ENCODE measurements at places on chromosomes 3 and 15.

- DNase-seq, result no peak
Observed at GRCh38 chr3:187694801-187695200, 7.6 kb downstream of the RTP2 start.

DNA sequence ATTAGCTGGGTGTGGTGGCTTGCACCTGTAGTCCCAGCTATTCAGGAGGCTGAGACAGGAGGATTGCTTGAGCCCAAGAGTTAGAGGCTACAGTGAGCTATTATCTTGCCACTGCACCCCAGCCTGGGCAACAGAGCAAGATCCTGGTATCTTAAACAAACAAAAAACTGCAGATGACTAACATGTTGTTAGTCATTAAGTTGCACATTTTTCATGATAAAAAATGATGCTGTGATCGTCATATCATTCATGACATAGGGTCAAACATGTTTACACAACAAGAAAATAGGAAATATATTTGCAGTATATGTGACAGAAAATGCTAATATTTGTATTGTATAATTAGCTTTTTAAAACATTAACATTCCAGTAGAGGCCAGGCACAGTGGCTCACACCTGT is 20.2 kb upstream of the DAPK2 start:
- DNase-seq, result no peak

DNA sequence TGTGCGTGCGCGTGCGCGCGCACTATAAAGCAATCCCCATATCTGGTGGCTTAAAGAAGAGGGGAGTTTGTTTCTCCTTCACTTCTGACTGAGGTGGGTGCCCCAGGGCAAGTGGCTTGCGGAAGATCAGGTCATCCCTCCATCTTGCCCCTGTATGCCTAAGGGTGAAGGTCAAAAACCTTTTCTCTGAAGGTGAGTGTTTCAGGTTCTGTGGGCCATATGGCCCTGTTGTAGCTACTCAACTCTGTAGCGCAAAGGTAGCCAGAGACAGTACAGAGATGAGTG is 5.5 kb downstream of the ABTB1 start:
- no peak for DNase-seq

GRCh38 chr15:38631119-38632075 is 66.8 kb upstream of the RASGRP1 start:
- DNase-seq, result no peak

DNA sequence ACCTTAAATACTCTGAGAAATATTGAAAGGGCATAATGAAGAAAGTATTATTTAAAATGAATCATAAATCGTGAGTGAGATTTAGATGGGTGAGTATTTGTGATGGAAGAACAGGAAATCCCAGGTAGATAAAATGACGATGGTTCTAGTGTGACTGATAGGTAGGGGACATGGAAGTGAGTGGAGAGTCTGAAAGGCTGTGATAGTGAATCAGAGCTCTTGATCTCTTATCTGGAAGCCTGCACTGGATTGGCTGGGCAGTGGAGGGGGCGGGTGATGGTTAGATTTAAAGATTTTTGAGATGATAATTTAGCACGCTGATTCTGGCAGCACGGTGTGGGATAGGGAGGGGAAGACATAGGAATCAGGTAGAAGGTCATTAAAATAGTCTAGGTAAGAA is 20.1 kb downstream of the HGD start:
- no peak for DNase-seq

DNA sequence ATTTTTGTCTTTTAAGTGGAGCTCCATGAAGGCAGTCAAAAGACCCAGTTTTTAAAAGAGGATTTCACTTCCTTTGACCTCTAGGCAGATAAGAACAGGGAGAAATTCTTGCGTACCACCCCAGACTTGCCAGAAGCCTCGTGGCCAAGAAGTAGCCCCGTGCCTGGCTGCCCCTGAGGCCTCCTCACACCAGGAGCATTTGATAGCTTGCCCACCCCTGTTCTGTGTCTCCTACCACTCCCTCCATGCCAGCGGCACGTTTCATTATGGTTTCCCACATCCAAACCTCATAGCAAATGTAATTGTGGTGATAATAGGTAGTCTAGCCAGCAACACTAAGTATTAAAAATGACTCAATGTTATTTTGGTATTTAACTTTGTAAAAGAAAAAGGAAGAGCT is 107.7 kb downstream of the GHSR start:
- DNase-seq, result no peak

DNA sequence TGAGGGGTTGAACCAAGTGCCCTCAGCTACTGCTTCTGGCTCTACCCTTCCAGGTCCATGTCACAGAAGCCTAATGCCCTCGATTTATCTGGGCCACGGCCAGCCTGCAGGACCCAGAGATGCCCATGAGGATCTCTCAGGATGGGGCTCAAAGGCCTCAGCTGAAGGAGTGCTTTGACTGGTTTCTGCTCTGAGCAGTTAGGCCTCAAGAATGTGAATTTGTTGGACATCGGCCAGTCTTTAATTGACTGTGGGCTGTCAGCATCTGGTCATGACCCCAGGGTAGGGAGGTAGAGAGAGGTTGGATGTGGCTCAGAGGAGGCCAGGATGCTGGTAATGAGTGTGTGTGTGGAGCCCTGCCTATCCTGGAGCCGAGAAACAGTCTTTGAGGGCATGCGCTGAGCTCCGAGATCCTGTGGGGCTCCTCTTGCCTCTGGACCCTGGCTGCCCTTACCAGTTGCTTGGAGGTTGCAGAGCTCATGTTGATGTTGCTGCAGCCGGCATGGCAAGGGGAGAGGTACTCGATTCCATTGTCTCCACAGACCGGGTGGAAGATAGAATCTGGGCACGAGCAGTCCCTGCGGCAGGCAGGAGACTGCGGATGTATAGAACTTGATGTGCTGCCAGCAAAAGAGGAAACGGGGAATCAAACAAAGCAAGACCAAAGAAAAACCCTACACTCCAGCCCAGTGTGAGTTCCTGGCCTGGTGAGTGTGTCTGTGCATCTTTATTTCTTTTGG is 49.1 kb upstream of the RAB6B start:
- no peak for DNase-seq

GRCh38 chr15:52039925-52040781 is 21.1 kb downstream of the MAPK6 start:
- no peak for DNase-seq

DNA sequence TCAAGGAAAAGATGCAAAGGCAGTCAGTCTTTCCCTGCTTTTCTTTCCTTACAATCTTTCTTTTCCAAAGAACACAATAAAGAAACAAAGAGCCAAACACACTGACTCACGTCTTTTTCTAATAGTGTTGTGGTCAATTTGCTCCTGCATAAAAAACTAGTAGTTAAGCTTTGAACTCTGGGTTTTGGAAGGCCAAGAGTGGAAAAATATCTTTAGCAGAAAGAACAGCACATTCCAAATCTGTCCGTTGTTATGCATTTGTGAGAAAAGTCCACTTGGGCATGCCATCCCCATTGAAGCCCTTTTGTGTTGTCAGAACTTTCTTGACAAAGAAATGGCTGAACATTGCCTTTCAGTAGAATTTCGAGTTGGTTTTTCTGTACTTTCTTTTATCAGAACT is 18.2 kb downstream of the COL8A1 start:
- DNase-seq, result no peak

GRCh38 chr3:138901567-138901966 is 45.4 kb downstream of the FOXL2 start:
- no peak for DNase-seq

GRCh38 chr3:40847551-40847992 is 322.8 kb downstream of the ZNF621 start:
- DNase-seq, result no peak

- DNase-seq, result peak; percentile 85
Observed at GRCh38 chr3:127544192-127544802, 46.2 kb downstream of the TPRA1 start.

GRCh38 chr3:50657407-50657806 is 17.3 kb upstream of the DOCK3 start:
- peak; percentile 19 for DNase-seq

All from stimulated activated CD8-positive, alpha-beta memory T cell treated with anti-CD3 and anti-CD28 coated beads, Interleukin-4, amount 100 ng/mL, for 48 hours (primary cell).